ENCODE measurements at places on chromosomes 13 and 19.

GRCh38 chr19:47408156-47408938, 11.0 kb downstream of the MEIS3 start:
- no peaks in the 10 kb centered on the region for H3K4me1 ChIP-seq
- H3K4me3 ChIP-seq = no peak overlapping the region
- H3K36me3 ChIP-seq = no peaks in the 10 kb centered on the region
- H3K27ac ChIP-seq = no peak overlapping the region
- DNase-seq = no peak
- H3K27me3 ChIP-seq = peaks cover 80% of the 10 kb centered on the region

- no peaks in the 10 kb centered on the region for H3K36me3 ChIP-seq
- H3K27me3 ChIP-seq = no peaks in the 10 kb centered on the region
- H3K4me3 ChIP-seq = no peak overlapping the region
- no peak overlapping the region for H3K27ac ChIP-seq
- no peaks in the 10 kb centered on the region for H3K4me1 ChIP-seq
- no peak for DNase-seq
Measured at GRCh38 chr19:9474975-9475374, 23.4 kb downstream of the ZNF560 start.

- peak overlapping the region; percentile 86 for H3K27ac ChIP-seq
- H3K27me3 ChIP-seq = peaks cover 9% of the 10 kb centered on the region
- DNase-seq = peak; percentile 68
Measured at GRCh38 chr19:7925171-7925851, 624 bp downstream of the CTXN1 start.

DNA sequence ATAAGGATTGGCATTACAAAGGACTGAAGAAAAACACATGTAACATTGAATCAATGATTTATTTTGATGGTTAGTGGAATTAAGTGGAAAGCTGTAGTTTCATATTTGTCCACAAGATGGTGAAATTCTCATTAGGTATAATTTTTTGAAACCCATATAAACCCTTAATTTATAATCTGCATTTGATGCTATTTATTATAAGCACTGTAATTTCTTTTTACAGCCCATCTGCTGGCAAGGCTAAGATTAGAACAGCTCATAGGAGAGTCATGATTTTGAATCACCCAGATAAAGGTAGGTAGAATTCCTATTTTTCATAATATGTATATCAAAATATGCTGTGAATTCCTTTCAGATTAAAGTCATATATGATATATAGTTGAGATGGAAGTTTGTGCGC, 62.2 kb downstream of the DNAJC15 start:
- H3K36me3 ChIP-seq = peaks cover 18% of the 10 kb centered on the region
- DNase-seq = no peak
- no peak overlapping the region for H3K27ac ChIP-seq
- H3K4me1 ChIP-seq = peaks cover 9% of the 10 kb centered on the region

DNA sequence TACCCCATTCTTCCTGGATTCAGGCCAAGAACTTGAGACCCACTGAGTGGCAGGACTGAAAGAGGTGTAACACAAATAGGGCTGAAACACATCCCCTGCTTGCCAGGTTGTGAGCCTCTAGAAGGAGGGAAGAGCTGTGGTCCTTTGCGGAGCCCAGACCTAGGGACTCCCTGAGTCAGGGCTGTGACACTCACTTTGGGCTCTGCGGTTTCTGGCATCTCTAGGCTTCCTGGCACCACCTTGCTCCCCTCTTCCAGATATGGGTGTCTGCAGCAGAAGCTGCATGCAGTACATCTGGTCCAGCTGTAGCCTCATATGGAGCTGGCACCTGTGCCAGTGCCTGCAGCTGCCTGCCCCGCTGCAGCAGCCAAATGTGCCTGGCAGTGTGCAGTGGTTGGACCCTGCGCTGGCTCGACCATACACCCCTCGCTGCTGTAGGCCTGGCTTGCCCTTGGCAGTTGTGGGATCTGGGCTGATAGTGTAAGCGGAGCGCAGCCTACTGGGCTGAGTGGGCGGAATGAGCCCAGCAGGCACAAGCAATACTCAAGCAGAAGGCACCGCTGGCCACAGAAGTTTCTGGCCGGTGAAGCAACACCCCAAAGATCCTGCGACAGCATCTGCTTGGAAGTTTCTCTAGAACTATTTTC, 290.4 kb downstream of the SLITRK6 start:
- H3K4me1 ChIP-seq = peaks cover 11% of the 10 kb centered on the region
- no peaks in the 10 kb centered on the region for H3K27me3 ChIP-seq
- no peak overlapping the region for H3K4me3 ChIP-seq
- DNase-seq = no peak

- DNase-seq = peak; percentile 79
- H3K4me3 ChIP-seq = peak overlapping the region; percentile 92
Measured at GRCh38 chr19:42216653-42217519, 591 bp downstream of the DEDD2 start.

DNA sequence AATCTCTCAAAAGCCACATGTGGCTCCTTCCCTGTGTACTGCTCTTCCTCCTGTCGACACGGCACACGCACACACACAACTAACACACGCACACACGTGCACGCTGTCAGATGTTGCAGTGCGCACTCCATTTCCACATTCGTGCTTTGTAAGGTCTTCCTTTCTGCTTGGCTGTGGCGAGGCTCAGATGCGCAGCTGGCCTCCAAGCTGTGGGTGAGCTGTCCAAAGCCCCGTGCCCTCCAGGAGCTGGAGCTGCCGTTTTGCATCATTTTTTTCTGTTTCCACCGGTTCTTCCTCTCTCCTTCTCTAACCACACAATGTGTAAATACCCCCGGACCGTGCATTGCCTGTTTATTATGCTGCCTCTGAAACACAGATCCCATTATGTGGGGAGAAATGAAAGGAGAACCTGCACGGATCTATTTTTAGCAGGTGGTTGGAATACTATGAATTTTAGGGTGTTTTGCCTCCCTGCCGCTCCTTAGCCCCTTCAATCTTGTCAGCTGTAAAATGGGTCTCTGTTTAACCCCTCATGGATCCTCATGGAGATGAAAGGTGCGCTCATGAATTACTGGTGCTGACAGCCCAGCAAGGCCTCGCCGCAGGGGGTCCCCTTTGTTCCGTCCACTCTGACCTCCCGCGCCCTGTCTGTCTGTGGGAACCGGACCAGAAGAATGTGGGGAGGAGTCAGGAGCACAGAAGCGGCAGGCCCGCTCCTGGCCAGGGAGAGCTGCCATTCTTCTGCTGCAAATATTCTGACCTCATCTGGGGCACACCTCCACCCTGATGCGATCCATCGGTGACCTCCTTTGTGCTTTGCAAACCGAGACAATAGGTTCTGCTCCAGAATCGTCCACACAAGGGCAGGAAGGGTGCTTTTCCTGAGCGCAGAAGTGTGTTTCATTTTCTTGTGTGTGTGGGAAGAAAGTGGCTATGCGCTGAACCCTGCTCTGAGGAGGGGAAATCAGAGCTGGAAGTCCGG, 137.7 kb downstream of the SOX1 start:
- DNase-seq = no peak
- H3K27me3 ChIP-seq = peaks cover 33% of the 10 kb centered on the region
- H3K4me3 ChIP-seq = no peak overlapping the region
- H3K4me1 ChIP-seq = no peaks in the 10 kb centered on the region

- no peak overlapping the region for H3K27ac ChIP-seq
- no peak overlapping the region for H3K4me3 ChIP-seq
- H3K36me3 ChIP-seq = no peaks in the 10 kb centered on the region
- H3K27me3 ChIP-seq = no peaks in the 10 kb centered on the region
Measured at GRCh38 chr13:87147076-87147475, 524.1 kb upstream of the SLITRK5 start.

GRCh38 chr13:95181586-95181985, 119.7 kb downstream of the ABCC4 start:
- H3K4me3 ChIP-seq = no peak overlapping the region
- DNase-seq = no peak
- H3K27ac ChIP-seq = no peak overlapping the region
- no peaks in the 10 kb centered on the region for H3K4me1 ChIP-seq

GRCh38 chr19:15506074-15506571, 2.2 kb upstream of the CYP4F22 start:
- H3K36me3 ChIP-seq = no peaks in the 10 kb centered on the region
- H3K27me3 ChIP-seq = peaks cover 4% of the 10 kb centered on the region
- no peak overlapping the region for H3K27ac ChIP-seq
- DNase-seq = no peak
- H3K4me3 ChIP-seq = no peak overlapping the region
